ENCODE measurements at places on chromosomes 2 and 18.

DNA sequence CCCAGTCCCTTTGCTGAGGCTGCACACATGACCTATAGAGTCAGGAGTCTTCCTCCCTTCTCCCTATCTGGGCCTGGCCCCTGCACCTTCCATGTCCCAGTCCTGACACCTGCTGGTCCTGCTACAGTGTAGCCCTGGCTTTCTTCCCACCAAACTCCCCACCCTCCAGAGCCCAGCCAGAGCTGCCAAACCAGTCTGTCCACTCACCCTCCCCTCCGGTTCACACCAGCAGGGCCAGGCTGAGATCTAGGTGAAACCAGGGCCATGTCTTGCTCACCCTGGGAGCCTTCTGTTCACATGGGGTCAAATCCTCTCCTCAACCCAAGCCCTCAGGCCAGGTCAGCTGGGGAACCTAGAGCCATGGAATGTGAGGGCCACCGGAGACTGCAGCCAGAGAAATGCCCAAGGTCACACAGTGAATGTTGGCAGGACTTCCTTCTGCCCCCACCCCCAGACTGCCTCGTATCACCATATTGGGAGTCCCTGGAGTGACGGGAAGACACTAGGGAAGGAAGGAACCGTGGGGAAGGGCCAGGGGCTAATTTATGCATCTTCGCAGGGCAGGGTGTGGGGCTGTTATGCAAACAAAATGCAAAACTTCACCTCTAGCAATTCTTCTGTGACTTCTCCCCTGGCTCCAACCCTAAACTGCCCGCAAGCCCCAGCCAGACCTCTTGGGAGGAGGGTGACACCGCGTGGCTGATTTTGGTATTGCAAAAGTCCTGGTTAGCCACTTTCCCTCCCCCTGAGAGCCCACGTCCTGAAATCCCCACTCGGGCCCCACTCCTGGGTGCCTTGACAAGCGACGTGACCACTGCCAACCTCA is 14.6 kb downstream of the TNS1 start:
- H3K27me3 ChIP-seq = no peaks in the 10 kb centered on the region
- H3K4me1 ChIP-seq = no peaks in the 10 kb centered on the region
- no peak for DNase-seq
- H3K4me3 ChIP-seq = no peak overlapping the region
- no peak overlapping the region for H3K27ac ChIP-seq

- H3K4me3 ChIP-seq = no peak overlapping the region
- H3K27ac ChIP-seq = no peak overlapping the region
- no peaks in the 10 kb centered on the region for H3K4me1 ChIP-seq
- H3K36me3 ChIP-seq = no peaks in the 10 kb centered on the region
These were observed 112.2 kb upstream of the FZD5 start for GRCh38 chr2:207881902-207882301.

DNA sequence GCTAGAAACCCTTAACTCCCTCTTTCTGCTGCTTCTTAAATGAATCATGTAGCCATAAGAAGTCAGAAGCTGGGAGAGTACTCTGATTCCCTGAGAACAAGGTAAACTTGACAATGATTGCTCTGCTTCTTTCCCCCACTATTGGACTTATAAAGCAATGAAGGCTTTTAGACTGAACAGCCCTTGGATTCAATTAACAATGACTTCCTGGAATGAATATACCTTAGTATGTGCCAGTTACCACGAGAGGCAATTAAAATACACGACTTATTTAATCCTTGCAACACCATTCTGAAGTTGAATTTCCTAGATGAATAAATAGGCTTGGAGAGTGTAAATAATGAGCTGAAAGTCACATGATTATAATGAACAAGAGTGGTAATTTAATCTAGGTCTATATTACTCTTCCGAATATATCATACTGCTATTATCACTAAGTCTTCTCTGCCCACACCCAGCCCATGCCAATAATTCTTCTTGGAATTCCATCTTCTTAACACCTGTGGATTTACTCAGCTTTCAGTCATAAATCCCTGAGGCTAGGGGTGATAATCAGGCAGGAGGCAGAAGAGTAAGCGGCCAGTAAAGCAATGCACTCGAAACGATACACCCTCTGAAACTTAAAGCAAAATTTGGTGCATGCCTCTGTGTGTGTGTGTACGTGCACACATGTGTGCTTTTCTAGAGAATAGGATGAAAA is 170.2 kb downstream of the ATAD2B start:
- H3K27me3 ChIP-seq = no peaks in the 10 kb centered on the region
- no peak overlapping the region for H3K4me3 ChIP-seq
- H3K4me1 ChIP-seq = no peaks in the 10 kb centered on the region
- H3K27ac ChIP-seq = no peak overlapping the region
- DNase-seq = no peak

GRCh38 chr18:79923896-79924585 is 27.4 kb downstream of the SLC66A2 start:
- H3K4me1 ChIP-seq = no peaks in the 10 kb centered on the region
- H3K27ac ChIP-seq = no peak overlapping the region
- peaks cover 13% of the 10 kb centered on the region for H3K36me3 ChIP-seq
- no peak for DNase-seq
- no peak overlapping the region for H3K4me3 ChIP-seq
